AG04449 (cell line): ENCODE measurements at places on chromosomes 7 and 10.

DNA sequence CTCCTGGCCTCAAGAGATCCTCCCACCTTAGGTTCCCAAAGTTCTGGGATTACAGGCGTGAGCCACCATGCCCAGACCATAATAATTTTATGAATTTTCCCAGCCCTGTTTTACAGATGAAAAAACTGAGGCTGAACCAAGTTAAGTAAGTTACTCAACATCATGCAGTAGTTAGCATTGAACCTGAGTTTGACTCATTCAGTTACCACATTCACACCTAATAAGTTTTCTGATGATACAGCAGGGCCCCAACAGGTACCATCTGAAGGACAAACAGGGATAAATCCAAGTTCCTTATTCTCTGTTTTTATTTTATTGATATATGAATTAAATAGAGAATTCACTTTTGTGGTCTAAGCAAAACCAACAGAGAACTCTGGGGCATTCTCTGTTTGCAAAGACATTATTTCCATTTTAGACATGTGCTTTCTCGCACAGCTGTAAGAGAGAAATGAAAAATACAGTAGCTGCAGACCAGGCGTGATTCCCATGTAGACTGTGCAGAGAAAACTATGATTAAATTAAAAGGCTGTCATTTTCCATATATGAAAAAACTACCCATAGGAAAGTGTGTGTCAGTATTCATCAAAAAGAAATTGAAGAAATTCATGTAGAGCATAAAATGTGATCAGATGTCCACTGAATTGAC, 26.6 kb downstream of the APBB1IP start:
- DNase-seq: no peak

DNA sequence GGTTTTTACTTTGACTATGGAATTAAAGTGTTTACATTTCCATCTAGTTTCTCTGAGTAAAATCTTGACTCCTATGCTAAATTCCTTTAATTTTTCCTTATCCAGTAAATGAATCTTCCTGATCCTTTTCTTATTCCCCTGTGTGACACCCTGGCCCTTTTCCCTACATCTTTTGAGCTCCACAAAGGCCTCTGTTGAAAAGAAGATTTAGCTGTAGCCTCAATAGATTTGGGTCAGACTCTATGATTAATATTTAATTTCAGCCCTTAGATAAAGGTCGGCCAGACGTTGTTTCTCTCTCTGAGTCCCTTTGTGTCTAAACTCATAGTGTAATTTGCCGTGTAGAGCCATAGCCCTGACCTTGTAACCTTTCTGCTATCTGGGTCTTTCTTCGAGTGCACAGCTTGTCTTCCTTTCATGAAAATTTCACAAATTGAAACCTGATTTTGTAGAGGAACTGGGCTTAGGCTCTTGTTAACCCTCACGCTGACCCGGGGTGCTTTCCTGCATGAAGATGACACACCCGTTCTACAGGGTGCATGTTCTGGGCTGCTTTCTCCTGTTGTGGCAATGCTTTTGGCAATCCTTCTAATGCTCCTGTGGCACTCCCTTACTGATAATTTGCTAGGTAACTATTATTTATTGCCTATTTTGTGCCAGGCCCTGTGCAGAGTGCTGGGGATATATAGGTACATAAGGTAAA, 21.2 kb downstream of the LSMEM1 start:
- no peak for DNase-seq

DNA sequence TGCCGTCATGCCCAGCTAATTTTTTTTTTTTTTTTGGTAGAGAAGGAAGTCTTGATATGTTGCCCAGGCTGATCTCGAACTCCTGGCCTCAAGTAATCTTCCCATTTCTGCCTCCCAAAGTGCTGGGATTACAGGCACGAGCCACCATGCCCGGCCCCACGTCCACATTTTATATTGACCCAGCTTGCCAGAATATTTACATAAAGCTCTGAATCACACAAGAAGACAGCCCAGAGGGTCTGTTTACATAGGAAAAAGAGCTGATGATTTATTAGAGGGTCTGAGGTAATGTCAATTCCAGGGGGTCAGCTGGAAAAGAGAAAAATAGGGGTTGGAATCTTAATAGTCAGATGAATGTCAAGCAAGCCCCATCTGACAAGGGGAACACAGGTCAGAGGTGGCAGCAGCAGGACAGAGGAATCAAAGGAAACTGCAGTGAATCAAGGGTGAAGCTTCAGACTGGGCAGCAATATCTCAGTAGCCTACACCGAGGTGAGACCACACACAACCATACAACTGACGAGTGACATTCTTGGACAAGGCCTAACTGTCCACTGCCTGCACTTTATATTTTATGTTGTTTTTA, 15.8 kb upstream of the SLF2 start:
- DNase-seq: no peak

DNA sequence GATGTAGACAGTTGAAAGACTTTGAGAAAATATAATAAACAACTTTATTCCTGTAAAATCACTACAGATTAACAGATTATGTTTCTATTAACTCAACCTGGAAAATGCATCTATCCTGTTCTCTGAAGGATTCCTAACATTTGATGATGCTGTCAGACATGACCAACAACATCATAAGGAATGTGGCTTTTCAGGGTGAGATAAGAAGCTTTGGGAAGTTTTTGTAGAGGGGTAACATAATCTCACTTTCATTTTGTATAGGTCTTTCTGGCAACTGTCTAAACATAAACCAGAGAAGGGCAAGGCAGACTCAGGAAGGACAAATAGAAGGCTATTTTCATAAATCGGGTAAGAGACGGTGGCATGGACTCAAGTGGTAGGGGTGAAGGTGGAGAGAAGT, 112.2 kb downstream of the TES start:
- no peak for DNase-seq

- DNase-seq: no peak
These were observed 12.8 kb upstream of the CRHR2 start for GRCh38 chr7:30694774-30695721.

DNA sequence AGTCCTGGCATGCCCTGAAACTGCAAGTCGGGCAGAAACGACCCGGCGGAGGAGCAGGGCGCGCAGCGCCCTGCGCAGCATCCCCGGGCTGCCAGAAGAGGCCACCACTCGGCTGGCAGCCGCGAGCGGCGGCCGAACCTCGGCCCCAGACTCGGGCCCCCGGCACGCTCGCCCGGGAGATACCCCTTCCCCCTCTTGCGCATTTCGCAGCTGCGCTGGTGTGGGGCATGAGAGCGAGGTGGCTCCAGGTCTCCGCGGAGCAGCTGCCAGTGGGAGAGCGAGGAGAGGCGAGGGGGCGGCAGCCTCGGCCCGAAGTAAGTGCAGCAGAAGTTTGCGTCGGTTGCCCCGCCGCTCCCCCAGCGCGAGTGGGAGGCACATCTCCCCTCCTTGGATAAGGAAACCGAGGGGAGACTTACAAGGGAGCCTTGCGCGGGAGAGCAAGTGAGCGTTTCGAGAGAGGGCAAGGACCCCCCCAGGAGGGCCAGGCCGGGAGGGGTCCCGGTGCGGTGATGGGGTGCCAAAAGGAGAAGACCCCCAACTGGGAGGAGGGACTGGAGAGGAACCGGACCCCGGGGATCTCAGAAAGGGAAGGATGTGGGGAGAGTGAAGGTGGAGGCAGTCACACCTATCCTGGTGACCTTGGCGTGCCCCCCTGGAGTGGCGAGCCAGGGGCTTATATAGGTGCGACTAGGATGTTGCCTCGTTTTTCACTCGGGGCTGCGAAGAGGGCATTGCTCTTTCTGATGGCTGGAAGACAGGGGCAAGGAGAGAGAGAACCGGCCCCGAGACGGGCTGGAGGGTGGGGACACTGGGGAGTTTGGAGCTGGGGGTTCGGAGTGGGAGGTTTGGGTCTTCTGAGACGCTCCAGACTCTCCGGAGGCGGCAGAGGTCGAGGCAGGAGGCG, 256.3 kb downstream of the OTUD1 start:
- DNase-seq: no peak

- DNase-seq: no peak
These were observed 4.7 kb upstream of the PLXDC2 start for GRCh38 chr10:19811540-19811939.

DNA sequence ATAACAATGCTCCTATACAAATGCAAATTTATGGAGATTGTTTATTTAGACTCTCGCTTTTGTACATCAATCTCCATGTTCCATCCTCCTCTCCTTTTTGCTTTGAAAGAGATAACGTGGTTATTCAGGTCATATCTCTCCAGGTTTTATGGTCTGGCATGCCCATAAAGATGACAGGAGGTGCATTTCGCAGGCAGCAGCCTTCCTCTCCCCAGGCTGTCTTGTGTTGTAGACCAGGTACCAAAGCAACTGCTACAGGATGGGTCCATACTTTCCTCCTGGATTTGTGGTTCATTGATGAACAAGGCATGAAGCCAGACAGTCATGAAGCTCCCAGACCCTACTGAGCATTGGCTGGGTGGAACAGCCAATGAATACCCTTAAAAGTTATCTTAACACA, 400.2 kb upstream of the NPVF start:
- no peak for DNase-seq

DNA sequence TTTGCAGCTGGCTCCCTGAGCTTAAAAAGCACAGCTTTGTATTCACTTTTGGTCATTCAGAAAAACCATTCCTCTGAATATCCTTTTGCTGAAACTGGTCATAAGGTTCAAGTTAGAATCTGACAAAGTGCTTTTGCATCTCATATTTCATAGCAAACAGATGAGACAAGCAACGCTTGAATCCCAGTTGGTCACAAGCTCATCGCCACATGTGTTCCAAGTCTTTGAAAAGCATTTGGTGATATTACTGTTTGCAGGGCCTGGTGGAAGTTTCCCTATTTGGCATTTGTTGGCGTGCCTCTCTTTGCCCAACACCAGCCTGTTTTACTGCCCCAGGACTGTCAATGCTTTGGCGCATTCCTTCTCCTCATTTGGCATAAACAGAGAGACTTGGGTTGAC, 10.3 kb downstream of the TACC2 start:
- no peak for DNase-seq

GRCh38 chr10:63068246-63068645, 64.9 kb upstream of the NRBF2 start:
- no peak for DNase-seq

- DNase-seq: no peak
These were observed 23.7 kb downstream of the NKX6-2 start for GRCh38 chr10:132762267-132762666.

DNA sequence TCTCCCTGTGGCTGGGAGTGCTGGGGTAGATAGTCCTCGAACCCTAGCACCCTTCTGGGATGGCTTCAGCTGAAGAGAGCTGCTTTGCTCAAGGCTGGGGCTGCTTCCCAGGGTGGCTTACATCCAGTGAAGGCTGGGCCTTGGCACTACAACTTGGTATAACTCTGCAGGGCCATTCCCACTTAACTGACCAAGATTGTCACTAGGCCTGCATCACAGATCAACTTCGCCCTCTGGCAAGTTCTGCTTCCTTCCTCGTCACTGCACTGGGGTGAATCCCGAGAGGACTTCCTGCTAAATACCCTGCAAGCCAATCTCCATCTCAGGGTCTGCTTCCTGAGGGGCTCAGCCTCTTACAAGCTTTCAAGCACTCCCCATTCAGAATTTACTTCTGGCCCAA, 195.2 kb downstream of the DOCK4 start:
- DNase-seq: no peak

- DNase-seq: no peak
These were observed 123.9 kb downstream of the CREB5 start for GRCh38 chr7:28536259-28536658.

DNA sequence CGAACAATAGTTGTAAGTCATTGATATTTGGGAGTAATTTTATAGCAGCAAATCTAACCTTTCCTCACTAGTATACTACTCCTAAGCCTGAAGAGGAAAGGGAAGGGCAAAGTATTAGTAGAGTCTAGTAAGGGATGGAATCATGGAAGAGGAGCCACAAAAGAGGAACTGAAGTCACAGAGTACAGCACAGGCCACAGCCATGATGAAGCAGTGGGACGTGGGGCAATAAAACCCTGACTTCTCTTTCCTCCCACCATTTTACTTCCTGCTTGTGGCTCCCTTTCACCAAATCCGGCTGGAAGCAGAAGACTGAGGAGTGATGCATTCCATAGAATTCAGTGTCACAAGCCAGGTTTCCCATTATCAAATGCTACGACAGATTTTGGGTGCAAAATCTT, 58.7 kb downstream of the CABCOCO1 start:
- no peak for DNase-seq

- no peak for DNase-seq
These were observed 6.4 kb downstream of the DPY19L1 start for GRCh38 chr7:35030848-35031247.

DNA sequence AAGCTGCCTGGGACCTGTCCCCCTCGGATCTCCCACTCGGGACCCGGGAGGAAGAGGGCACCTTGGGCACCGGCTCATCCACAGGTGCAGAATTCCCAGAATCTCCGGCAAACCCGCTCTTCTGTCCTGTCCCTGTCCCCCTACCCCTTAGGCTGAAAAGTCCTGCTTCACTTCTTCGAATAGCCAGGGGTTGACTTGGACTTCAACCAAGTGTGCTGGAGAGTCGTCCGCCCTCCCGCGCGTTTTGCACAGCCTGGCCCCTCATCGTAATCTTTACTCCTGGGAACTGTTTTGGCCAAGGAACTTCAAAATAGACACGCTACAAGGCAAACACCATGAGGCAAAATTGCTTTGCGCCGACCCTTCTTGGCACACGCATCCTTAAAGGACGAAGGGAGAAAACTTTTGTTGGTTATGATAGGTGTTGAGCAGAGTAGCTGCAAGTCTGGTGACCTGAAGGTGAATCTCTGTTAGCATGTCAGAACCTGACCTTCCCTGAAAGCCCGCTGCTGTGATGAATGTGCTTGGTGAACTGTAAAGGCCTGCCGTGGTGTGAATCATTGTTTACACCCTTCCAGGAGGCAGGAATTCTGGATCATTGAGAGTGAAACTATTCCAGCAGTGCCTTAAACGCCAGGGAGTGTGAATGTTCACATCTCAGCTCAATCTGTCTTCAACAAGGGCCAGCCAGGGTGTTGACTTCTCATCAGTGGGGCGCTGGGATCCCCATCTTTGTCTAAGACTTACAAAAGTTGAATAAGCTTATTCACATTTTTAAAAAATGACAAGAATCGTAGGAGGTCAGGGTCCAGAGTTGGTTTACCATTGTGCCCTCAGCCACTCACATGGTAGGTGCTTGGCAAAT, 589 bp upstream of the RAPGEF5 start:
- DNase-seq: no peak

DNA sequence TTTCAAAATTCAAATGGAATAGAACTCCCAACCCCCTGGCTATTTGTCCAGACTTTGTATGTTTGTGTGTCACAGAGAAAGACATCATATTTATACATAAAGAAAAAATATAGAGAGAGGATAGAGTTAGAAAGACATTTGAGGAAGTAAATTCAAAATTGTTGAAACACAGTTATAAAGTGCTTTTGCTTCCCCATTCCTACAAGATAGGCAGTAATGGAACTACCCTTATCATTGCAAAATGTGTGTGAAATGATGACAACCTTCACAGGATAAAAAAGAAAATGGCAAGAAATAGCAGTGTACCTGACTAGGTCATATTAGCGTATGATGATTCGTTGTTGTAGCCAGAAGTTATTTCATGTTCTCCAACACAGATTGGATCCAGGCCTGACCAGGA, 63.1 kb downstream of the FZD1 start:
- DNase-seq: no peak

- no peak for DNase-seq
These were observed 61.7 kb upstream of the C1QL3 start for GRCh38 chr10:16583382-16583781.

GRCh38 chr7:152602962-152603361, 73.0 kb downstream of the XRCC2 start:
- no peak for DNase-seq

GRCh38 chr7:137480401-137480800, 136.9 kb upstream of the PTN start:
- DNase-seq: no peak
